ENCODE measurements at places on chromosomes 12 and 14.

DNA sequence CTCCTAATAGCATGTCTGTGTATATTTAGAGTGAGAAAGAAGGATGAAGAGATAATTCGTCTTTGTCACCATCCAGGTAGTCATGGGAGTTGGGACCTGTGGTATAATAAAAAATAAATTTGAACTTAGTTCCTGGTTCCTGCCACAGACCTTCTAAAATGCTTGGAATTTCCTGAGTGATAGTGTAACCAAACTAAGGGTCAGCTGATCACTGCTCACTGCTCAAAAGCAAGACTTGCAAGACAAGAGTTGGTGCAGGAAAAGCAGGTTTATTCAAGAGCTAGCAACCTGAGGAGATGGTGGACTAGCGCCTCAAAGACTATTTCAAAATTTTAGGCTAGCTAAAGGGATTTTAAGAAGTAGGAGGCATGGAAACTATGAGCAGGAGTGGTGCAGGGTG, 19.1 kb downstream of the ANG start:
- no peak for DNase-seq

DNA sequence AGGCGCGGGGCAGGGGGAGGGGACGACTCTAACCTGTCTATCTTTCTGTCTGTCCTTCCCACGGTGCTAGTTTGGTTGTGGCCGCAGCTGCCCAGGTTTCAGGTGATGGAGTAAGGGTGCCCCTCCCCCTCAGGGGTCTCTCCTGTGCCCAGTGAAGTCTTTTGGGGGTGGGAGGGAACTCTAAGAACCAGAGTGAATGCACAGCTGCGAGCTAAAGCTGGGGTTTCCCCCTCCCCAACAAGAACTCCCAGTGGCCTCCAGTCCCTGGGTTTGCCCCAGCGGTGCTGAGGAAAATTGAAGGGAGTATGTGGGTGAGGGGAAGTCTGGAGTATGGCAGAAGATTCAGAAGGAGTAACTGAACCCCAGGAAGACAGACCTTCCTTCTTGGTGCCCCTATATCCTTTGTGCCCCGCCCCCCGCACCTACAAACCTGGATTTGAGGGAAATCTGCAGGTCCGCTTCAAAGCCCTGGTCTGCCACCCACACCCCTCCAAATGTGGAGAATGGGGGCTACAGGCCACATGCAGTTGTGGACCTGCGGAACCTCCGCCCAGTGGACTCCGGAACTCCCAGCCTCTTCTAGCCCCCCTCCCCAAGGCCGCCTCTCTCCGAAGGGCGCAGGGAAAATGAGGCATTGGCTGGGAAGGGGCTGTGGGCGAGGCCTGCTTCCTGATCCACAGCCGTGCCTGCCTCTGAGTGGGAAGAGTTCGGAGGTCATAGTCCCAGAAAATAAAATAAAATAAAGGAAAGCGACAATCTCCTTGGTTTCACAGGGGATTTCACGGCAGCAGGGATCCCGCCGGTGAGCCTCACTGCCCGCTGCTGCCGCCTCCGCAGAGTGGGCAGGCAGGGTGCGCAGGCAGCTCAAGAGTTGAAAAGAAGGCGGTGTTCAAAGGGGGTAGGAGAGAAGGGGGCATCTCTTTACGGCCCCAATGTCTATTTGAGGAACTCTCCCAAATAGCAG, 3.4 kb upstream of the HOXC9 start:
- DNase-seq: no peak

DNA sequence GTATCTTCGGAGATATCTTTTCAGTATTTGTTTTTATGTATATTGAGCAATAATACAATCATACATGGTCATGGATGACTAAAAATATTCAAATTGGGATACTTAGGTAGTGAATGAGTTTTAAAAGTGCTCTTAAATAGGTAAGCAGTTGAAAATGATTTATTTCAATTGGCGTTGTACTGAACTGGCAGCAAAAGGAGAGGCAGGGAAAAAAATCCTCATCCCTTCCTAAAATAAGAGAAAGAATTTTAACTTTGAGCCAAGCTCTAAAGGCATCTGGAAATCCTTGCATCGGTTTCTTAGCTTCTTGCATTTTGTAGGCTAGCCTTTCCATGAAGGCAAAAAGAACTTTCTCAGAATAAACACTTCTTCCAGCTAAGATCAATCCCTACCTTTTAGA, 125.2 kb downstream of the MGST1 start:
- no peak for DNase-seq

- no peak for DNase-seq
Observed at GRCh38 chr12:13026286-13026685, 17.9 kb upstream of the FAM234B start.

DNA sequence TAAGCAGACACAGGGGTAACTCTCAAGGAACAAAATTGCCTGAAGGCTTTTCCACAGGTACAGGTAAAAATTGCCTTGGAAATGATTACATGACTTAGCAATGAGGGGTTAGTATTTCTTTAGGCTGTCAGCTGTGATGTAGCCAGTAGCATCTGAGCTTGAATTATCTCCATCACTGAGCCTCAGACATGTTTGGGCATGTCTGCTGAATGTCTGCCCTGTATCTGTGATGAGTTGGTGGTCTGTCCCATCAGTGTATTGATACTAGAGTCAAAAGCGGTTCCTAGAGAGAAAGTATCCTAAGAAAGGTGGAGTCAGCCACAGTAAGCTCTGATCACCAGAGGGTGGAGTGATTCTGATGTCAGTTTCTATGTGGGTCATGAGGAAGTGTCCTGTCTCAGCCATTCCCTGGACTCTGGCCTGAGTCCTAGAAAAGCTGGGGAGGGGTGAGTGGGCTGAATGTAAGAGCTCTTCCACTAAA, 16.3 kb downstream of the AKAP6 start:
- no peak for DNase-seq

- DNase-seq: no peak
Observed at GRCh38 chr14:76808011-76808410, 4.7 kb downstream of the ANGEL1 start.

DNA sequence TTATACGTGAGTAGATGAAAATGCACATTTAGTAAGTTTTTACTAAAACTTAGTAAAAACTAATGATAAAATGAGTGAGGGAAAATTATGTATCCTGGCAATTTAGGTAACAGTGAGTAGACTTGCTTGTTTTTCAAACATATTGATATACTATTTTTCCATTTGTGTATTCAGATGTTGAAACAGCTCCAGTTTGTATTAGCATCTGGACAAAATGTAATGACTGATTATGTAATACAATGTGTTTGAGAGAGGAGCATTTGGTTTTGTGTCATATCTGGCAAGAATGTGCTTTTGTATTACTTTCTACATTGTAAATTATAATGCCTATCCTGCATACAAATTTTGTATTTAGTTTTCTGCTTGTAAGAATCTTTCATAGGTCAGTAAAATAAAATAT, 5.6 kb downstream of the CNOT2 start:
- no peak for DNase-seq

GRCh38 chr12:106960443-106960842, 4.7 kb downstream of the TMEM263 start:
- no peak for DNase-seq

DNA sequence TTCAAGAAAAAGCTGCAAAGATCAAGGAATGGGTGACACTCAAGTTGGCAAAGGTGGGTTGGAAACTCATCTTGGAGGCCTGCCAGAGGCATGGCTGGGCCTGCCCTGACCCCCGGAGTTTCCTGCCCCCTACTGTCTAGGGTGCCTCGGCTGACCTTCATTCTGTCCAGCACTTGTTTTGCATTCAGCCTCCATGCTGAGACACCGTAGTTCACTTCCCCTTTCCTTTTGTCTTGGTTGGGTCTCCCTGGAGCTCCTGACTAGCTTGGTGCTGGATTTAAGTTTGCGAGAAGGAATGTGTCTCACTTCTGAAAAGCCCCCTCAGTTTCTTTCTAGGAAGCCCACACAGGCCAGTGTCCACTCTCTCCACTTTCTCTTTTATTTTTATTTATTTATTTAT, 26.5 kb downstream of the PLEKHH1 start:
- DNase-seq: peak; percentile 21

DNA sequence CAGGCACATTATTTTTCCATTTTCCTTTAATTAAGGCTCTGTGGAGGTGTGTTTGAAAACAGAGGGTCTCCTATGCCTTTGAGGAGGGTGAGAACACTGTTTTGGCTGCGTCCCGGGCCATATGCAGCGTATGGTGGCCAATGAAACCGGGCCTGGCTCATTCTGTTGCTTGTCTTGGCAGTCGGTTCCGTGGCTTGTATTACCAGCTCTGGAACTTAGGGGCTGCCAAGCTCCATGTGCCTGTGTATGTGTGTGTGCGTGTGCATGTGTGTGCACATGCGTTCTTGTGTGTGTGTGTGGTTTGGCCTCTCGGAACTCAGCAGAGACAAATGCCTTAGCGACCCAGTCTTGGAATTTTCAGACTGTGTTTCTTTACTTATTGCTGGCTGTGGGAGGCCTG, 2.7 kb downstream of the JDP2 start:
- peak; percentile 75 for DNase-seq

DNA sequence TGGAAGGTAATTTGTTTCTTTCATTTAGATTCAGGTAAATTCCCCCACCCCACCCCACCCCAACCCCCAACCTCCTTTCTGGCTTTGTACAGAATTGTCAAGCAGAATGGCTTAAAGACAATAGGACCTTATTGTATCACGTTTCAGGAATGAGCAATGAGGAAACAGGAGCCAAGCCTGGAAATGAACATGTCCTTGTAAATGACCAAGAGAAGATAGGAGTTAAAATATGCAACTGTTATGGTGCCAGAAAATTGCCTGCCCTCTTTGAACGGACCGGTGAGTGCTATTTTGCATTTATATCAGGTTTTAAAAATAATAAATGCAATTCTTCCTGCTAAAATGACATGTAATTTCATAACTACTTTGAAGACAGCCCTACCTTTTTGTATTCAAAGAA, 141.6 kb upstream of the PELI2 start:
- DNase-seq: no peak

DNA sequence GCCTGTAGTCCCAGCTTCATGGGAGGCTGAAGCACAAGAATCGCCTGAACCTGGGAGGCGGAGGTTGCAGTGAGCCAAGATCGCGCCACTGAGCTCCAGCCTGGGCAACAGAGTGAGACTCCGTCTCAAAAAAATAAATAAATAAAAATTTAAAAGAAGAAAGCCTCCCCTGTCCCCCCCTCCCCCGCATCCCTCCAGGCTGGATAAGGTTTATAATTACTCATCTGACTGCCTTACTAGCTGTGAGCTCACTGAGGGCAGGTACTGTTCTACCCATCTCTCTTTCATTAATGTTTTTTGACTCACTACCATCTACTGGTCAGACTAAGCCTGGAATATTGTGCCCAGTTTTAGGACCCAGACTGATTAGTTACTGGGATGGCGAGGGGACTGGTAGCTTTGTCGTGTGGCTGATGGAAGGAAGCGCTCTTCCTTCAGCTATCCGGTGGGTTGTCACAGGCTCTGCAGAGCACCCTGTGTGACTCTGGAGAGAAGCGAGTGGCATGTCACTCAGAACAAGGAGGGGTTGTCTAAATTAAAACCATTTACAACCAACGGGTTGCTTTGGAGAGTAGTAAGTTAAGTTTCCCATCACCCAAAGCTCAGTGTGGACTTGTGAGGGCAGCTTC, 16.9 kb downstream of the EVL start:
- no peak for DNase-seq

GRCh38 chr12:105740369-105740768, 398.4 kb downstream of the NUAK1 start:
- DNase-seq: no peak

DNA sequence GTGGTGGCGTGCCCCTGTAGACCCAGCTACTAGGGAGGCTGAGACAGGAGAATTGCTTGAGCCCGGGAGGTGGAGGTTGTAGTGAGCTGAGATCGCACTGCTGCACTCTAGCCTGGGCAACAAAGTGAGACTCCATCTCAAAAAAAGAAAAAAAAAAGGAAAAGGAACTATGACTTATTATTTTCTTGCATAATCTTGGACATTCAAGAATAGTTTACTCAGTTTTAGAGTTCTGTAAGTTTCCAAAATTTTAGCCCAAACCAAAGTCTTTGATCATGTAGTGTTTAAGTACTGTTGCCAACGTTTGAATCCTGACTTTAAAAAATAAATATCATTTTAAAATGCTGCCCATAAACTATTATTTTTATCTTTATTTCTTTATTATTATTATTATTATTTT, 6.2 kb downstream of the PSMA6 start:
- no peak for DNase-seq

- no peak for DNase-seq
Observed at GRCh38 chr12:119841433-119842210, 35.5 kb downstream of the CIT start.

GRCh38 chr12:86349196-86349595, 93.0 kb upstream of the MGAT4C start:
- DNase-seq: no peak

GRCh38 chr12:6533653-6533922, 729 bp upstream of the GAPDH start:
- no peak for DNase-seq

GRCh38 chr12:56152756-56153677, 630 bp downstream of the MYL6B start:
- DNase-seq: no peak

DNA sequence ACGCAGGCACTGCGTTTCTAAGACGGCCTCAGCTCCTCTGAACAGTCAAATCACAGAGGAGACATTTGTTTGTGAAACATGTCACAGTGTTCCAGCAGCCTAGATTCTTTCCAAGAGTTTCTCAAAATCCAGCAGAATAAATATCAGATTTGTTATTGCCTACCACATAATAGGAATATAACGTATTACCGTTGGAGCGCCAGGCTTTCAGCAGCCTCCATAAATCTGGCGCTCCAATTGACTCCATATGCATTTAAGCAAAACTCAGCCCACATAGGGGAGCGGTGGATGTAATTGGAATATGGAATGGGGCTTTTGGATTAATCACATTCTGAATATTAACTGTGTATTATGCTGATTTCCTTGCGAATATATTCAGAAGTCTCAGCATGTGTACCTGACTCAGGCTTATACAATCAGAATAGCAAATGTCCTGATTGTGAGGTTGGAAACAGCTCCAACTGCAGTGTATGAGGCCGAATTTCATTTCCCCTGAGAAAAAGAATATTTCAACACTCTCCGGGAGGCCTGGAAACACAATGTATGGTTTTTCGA, 174.0 kb downstream of the ASCL4 start:
- no peak for DNase-seq

DNA sequence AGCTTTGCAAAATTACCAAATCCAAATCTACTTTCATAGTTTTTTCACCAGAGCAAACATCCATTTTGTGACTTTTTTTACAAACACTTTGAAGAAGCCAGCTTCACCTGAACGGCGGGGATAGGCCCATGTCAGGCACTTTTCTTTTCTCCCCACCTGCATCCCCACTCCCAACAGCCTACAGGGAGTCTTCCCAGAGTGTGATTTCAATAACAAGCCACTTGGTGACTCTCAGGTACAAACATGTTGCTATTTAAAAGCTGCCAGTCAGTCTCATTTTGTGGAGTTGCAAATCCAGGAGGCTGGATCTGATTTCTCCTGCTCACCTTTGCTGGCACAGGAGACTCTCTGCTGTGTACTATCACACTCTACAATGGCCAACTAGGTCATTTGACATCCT, 285.5 kb downstream of the KCNH5 start:
- DNase-seq: no peak

DNA sequence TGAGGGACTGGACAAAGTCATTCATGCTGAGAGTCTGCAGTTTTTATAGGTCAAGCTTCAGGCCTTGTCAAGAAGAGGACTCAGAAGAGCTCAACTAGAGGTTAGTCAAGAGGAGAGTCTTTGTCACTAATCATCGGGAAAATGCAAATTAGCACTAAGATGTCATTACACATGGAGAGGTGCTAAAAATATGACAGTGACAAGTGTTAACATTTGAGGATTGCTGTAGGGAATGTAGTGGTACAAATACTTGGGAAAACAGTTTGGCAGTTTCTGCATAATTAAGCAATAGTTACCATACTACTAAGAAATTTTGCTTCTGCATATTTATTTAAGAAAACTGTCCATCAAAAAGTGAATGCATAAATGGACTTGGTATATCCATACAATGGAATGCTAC, 60.9 kb upstream of the CSRP2 start:
- DNase-seq: no peak

GRCh38 chr14:74492776-74493342, at the start of gene NPC2:
NPC2 (minus strand) TSS chr14:74493305; CDS start chr14:74493274, 31 bp downstream.
- DNase-seq: no peak
